ENCODE measurements at places on chromosomes 13 and 19.

DNA sequence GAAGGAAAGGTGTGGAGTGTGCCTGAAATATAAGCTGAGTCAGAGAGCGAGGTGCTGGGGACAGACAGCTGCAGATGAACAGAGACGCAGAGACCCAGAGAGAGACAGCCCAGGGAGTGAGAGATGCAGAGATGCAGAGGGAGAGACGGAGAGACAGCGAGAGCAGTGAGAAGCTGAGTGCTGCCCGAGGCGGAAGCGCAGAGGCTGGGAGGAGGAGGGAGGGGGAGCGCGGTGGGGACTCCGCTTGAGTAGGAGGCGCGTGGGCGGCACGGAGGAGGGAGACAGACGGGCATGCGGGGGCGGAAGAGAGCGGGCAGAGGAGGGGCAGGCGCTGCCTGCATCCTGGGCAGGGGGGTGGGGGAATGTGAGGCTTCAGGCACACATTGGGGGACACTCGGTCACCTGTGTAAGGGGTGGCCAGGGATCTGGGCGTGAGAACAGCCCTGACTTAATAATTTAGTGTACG lies 25.7 kb downstream of the SLC8A2 start:
- no peak for DNase-seq

DNA sequence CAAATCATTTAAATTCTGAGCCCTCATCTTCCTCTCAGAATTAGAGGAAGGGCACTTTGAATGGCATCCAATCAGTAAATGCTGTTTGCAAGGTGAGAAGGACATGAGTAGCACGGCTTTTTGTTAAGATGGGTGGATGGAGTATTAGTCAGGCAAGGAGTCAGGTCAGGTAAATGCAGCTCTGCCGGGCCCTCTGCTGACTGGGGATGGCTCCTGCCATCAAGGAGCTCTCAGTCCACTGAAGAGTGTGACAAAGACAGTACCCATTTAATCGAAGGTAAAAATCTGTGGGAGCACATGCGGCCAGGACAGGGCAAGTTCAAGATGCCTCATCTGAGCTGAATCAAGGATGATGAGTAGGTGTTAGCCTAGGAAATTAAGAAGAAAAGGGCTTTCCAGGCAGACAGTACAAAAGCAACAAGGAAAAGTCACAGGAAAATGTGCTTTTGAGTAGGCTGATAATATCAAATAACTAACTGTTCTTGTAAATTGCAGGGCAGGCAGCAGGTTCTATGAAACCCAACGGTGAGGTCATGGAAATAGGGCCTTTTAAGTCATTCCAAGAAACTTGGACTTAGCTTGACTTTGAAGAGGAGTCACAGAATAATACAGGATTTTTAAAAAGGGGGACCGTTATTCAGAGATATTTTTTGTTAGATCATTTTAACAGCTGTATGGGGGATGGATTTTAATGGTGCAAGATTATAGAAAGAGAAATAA lies 670.5 kb upstream of the ARGLU1 start:
- no peak for DNase-seq

- no peak for DNase-seq
Measured at GRCh38 chr19:8489561-8490394, 12.7 kb downstream of the PRAM1 start.

DNA sequence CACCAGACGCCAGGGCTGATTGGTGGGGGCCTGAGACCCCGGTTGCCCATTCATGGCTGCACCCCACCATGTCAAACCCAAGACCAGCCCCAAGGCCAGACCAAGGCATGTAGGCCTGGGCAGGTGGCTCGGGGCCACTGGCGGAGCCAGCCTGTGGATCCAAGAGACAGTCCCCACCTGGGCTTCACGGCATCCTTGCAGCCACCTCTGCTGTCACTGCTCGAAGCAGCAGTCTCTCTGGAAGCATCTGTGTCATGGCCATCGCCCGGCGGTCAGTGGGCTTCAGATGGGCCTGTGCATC lies 3.8 kb upstream of the TEKTIP1 start:
- DNase-seq, result no peak

DNA sequence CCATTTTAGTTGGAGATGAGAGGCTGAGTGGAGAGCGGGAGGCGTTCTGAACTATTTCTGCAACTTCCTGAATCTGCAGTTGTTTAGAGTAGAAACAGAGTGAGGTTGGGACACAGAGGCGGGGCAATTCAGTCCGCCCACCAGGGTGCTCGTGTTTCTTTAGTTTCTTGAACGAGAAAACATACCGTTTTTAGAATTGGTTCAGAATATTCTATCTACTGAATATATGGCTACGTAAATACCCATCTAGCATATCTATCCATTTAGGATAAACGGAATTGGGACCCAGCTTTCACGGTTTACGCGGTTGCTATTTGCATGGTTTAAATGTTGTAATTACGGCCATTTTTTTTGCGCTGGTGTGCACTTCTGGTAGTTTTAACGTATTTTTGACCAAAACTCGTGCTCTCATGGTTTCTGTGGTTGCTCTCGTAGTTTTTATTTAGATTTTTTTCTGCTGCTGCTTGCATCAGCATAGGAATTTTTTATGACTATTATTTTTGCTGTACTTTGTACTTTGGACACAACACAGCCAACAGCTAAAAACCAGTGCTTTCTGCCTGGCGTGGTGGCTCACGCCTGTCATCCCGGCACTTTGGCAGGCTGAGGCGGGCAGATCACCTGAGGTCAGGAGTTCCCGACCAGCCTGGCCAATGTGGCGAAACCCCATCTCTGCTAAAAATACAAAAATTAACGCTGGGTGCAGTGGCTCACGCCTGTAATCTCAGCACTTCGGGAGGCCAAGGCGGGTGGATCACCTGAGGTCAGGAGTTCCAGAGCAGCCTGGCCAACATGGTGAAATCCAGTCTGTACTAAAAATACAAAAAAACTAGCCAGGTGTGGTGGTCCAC lies 32.7 kb downstream of the TIMM13 start:
- DNase-seq, result no peak

GRCh38 chr19:37954421-37954874 lies 47.4 kb downstream of the SIPA1L3 start:
- DNase-seq, result no peak

DNA sequence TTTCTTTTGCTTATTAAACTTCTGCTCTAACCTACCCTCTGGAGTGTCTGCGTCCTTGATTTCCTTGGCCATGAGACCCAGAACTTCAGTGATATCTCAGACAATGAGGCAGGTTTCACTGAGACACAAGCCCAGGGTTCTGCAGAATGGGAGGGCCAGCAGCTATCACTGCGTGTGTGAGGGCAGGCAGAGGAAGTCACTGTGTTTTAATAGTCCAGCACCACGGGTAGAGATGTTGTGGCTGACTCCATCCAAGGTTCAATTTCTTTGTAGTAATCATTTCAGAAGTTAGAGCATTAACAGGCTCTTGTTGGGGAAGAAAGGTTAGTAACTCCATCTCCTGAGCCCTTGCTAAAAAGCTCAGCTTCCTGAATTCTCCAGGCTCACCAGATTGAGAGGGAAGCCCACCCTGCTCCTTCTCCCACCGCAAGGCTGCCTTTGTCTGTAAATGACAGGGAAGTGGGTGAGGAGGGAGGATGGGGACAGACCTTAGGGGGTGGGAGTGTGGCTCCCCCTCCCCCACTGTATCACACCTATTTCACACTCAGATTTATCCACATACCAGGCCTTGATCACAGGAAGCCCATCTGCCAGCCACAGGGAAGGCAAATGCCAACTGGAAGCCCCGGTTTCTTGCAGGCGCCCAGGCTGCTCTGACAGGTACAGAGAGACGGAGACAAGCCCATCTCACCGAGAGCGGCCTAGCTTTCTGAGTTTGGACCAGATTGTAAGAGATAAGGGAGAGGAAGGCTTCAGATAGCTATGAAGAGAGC lies 2.1 kb downstream of the C19orf12 start:
- DNase-seq, result no peak

DNA sequence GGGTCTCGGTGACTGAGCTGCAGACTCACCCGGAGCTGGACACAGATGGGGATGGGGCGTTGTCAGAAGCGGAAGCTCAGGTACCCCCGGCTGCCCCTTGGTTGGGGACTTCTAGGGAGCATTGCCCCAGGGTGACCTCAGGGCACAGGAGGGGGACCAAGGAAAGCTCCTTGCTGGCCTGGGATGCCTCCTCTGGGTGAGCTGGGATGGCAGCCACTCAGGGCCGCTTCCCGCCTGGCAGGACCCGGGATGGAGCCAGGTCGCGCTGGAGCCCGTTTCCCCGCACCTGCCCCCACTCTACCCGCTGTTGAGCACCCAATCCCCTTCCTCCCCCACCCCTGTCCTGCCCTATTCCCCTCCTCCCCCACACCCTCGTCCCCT lies 10.8 kb downstream of the PRKCSH start:
- DNase-seq, result no peak

- DNase-seq, result no peak
Measured at GRCh38 chr19:5964816-5965565, 12.9 kb downstream of the RANBP3 start.

- no peak for DNase-seq
Measured at GRCh38 chr19:49830766-49831165, 12.7 kb downstream of the MED25 start.

DNA sequence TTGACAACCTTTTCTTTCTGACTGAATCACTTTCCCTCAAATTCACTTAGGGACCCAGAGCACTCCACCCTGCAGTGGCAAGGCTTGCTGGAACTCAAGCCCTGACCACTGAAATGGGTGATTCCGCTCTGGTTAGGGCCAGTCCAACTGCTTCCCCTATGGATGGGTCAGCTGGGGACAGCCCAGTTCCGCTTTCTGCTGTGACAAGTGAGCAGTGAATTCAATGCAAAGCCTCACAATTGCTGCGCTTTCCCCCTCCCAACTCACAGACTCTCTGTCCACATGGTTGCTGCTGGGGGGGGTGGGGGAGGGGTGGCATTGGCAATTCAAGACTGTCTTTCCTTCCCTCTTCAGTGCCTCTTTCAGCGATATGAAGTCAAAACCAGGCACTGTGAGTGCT lies 18.7 kb downstream of the CD70 start:
- DNase-seq, result no peak

- DNase-seq, result no peak
Measured at GRCh38 chr19:29478578-29479565, 46.9 kb upstream of the VSTM2B start.

DNA sequence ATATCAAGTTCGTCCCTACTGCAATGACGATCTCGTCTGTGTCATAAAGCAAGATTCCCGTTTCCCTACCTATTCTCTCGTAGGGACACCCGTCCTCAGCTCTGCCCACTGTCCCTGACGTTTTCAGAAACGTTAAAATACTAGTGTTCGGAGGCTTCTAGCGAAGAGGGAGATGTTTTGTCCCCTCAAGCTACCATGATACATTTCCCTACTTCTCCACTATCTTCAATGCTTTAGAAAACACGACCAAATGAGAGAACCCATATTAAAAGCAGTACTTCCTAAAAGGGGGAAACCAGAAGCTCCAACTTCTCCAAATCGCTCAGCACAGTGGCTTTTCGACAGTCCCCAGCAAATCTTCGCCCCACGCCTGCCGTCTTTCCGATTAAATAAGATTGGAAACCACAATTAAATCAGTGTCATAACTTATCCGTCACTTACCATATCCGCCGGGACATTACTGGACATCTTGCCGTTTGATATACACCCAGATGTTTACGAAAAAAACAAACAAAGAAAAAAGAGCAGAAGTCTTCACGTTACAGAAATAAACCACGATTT lies 1.3 kb downstream of the UBL3 start:
- DNase-seq, result no peak
